ENCODE measurements at places on chromosomes 6 and 20.

DNA sequence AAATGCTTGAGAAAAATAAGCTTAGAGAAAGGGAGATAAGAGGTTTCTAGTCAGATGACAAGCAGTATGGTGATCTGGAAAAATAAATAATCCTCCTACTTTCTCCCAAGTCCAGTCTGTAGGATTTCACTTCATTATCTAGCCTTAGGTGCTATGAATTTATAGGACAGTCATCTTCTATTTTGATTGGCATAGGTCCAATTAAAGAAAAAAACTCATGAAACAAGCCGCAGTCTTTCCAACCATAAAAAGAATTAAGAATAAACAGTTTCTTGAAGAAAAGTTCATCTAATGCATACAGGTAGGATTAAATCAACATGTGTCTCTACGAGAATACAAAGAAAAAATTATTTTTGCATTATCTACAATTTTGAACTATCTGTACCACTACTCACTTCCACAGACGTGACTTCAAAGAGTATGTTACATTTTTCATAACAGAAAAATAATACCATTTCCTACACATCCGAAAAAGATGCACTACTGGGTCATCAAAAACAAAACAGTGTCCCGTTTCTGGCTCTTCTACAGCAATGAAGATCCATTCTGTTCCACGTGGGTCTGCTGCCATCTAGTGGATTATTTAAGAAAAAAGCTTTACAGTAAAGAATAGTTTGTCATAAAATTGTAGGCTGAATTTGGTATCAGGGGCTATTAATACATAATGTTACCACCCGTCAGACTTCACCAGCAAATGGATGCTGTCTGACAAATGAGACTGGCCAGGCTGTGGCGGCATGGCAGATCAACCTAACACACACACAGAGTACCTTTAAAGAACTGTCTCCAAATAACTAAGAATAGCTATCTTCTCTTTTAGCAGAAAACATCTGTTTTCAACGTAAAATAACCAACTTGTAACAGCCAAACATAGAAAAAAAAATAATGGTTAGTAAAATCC lies 28.9 kb downstream of the STX7 start:
- DNase-seq = peak; percentile 54

- DNase-seq = no peak
Measured at GRCh38 chr6:82025271-82025670, 222.3 kb downstream of the IBTK start.

DNA sequence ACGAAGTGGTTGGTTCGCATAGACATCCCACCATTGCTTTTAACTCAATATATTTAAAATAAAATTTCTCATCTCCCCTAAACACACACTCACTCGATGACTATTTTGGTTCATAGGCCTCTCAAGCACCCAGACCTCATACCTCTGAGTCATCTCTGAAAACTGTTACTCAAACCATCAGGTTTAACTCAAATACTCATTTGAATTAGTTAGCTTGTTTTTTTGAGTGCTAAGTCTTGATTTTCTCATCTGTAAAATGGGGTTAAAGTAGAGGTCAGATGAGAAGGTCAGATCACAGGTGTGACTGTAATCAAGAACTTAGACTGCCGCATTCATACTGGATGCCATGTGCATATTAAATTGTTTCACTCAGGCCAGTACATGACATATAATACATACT lies 243.9 kb upstream of the TENT5A start:
- DNase-seq = peak; percentile 69

- no peak for DNase-seq
Measured at GRCh38 chr6:167125410-167125809, 2.5 kb downstream of the CCR6 start.
